ENCODE measurements at places on chromosomes 2 and 18. TPM values are rescaled to one million over a fixed set of nuclear protein-coding genes. Genes with fewer than 3 reads are reported as not detected.

GRCh38 chr18:8942021-8942908, 160.2 kb upstream of the NDUFV2 start:
- no peak for DNase-seq
- H3K4me1 ChIP-seq = no peaks in the 10 kb centered on the region
- no peak overlapping the region for H3K27ac ChIP-seq
- H3K27me3 ChIP-seq = no peaks in the 10 kb centered on the region
- no peak overlapping the region for H3K4me3 ChIP-seq

DNA sequence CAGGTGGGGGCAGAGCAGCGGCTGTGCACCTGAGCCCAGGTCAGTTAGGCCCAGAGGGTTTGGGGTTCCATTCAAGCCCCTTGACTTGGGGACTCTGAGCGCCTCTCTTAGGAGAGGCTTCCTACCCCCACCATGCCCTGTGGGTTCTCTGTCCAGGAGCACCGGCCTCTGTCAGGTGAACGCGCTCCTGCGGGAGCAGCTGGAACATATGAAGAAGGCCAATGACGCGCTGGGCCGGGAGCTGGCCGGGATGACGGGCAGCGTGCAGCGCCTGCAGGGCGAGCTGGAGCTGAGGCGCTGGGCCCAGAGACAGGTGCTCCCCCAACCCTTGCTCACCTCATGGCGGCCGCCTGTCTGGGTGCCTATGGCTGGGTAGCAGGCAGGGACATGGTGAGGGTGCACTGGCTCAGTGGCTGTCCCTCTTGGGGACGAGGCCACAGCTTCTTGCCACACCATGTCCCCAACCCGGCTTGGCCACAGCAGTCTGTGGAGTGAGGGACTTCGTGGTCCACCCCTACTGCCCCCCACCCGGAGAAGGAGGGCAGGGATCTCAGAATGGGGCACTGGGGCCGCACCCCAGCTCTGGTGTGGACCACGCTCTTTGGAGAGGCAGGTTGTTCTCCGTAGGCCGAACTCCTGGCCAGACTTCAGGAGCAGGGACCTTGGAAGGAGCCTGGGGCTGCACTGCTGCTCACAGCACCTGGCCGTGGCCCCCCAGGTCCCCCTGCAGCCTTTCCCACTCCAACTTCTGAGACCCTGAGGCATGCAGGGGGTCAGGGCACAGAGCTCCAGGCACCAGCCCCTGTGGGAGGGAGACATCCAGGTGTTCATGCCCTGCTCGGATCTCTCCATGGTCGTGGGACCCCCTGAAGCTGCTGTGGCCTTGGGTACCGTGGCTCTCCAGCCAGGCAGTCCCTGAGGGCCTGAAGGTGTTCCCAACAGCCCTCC, 19.7 kb downstream of the CROCC2 start:
- H3K27me3 ChIP-seq = no peaks in the 10 kb centered on the region
- no peak for DNase-seq
- no peaks in the 10 kb centered on the region for H3K36me3 ChIP-seq
- no peak overlapping the region for H3K4me3 ChIP-seq

DNA sequence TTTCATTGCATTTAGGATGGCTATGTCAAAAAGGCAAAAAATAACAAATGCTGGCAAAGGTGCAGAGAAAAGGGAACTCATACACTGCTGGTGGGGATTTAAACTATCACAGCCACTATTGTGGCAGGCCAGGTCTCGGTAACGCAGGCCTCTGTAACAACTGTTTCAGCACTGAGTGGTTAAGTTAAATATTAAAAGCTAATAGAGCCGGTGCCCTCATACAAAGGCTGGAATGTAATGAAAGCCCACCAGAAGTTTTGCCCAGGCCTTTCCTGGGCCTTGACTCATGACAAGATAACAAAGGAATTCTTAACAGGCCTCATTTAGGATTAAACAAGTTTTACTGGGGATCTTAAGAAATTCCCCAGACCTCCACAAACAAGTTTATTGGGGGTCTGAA, 10.7 kb downstream of the MERTK start:
- H3K4me1 ChIP-seq = peaks cover 11% of the 10 kb centered on the region
- no peak overlapping the region for H3K4me3 ChIP-seq
- no peaks in the 10 kb centered on the region for H3K36me3 ChIP-seq
- DNase-seq = no peak
- H3K27me3 ChIP-seq = peaks cover 2% of the 10 kb centered on the region

DNA sequence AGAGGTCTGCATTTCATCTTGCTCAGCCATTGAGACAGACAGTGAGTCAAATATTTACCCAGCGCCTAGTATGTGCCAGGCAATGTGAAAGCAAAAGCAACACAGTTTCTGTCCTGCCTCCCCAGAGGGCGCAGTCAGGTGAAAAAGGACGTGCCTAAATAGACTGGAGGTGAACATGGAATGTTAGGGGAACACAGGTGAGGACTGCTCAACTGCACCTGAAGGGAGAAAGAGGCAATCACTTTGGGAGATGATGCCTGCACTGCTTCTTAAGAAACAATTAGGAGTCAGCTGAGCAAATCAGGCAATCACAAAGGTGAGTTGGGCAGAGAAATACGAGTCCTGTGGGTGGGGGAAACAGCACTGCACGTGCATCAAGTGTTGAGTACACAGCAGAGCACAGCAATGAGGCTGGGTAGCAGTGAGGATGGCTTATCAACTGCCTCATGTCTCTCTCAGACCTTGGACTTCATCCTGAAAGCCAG, 218.3 kb upstream of the SMAD7 start:
- H3K4me1 ChIP-seq = peaks cover 43% of the 10 kb centered on the region
- no peak overlapping the region for H3K27ac ChIP-seq
- H3K27me3 ChIP-seq = peaks cover 2% of the 10 kb centered on the region
- H3K4me3 ChIP-seq = no peak overlapping the region
- peak; percentile 11 for DNase-seq

GRCh38 chr2:84785950-84786349, 94.9 kb downstream of the TRABD2A start:
- H3K27ac ChIP-seq = no peak overlapping the region
- no peak overlapping the region for H3K4me3 ChIP-seq
- no peaks in the 10 kb centered on the region for H3K27me3 ChIP-seq
- H3K4me1 ChIP-seq = peaks cover 41% of the 10 kb centered on the region
- H3K36me3 ChIP-seq = peaks cover 8% of the 10 kb centered on the region

- no peak overlapping the region for H3K4me3 ChIP-seq
- H3K36me3 ChIP-seq = no peaks in the 10 kb centered on the region
- DNase-seq = no peak
- no peaks in the 10 kb centered on the region for H3K4me1 ChIP-seq
Measured at GRCh38 chr2:160859096-160859495, 301.1 kb upstream of the TANK start.

The HRH4 gene
- total RNA-seq = 0.16 TPM

GRCh38 chr18:42185486-42185885, 230.5 kb downstream of the PIK3C3 start:
- H3K4me1 ChIP-seq = no peaks in the 10 kb centered on the region
- no peak overlapping the region for H3K27ac ChIP-seq
- H3K4me3 ChIP-seq = no peak overlapping the region

DNA sequence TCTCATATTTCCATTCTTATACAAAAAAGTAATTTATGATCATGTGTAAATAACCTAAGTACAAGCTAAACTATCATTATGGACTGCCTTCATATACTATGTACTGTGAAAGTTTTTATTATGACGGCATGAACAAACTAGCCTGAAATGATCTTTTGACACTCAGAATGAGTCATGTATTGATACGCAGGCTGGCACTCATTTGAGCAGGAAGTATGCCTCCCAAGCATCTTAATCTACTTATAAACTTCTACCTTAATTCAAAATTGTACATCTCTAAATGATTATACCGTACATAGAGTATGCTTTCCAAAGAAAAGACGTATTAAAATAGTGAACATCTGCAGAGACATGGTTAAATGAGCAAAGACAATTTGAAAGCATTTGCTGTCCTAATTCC, 207.1 kb upstream of the SPOPL start:
- no peak for DNase-seq
- H3K27me3 ChIP-seq = no peaks in the 10 kb centered on the region
- no peak overlapping the region for H3K27ac ChIP-seq
- no peak overlapping the region for H3K4me3 ChIP-seq
- no peaks in the 10 kb centered on the region for H3K36me3 ChIP-seq

The MC2R gene
- not detected for total RNA-seq

The CFAP221 gene
- not detected for total RNA-seq

GRCh38 chr2:33583194-33583938, 15.7 kb downstream of the FAM98A start:
- H3K4me1 ChIP-seq = peaks cover 19% of the 10 kb centered on the region
- no peak overlapping the region for H3K27ac ChIP-seq
- H3K4me3 ChIP-seq = no peak overlapping the region
- H3K27me3 ChIP-seq = no peaks in the 10 kb centered on the region
- peaks cover 49% of the 10 kb centered on the region for H3K36me3 ChIP-seq

GRCh38 chr2:214322662-214323061, 88.2 kb upstream of the VWC2L start:
- no peaks in the 10 kb centered on the region for H3K36me3 ChIP-seq
- DNase-seq = no peak
- no peaks in the 10 kb centered on the region for H3K27me3 ChIP-seq
- H3K27ac ChIP-seq = no peak overlapping the region

DNA sequence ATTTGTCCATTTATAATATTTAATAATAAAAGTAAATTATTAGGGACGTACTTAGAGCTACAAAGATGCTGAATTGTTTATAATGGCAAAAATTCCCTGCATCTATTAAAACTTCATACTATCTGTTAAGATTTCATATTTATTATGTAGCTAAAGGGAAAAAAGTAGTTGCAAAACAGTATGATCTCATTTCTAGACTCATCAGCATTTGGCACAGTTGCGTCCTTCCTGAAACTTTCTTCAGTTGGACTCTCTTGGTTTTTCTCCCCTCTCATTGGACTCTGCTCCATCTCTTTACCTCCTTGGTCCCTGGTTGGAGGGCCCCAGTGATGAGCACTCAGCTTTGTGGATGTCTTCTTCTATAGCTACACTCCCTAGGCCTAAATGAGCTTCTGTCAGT, 99.6 kb downstream of the TMEM247 start:
- no peak overlapping the region for H3K27ac ChIP-seq
- H3K4me1 ChIP-seq = no peaks in the 10 kb centered on the region
- DNase-seq = no peak
- peaks cover 18% of the 10 kb centered on the region for H3K36me3 ChIP-seq

DNA sequence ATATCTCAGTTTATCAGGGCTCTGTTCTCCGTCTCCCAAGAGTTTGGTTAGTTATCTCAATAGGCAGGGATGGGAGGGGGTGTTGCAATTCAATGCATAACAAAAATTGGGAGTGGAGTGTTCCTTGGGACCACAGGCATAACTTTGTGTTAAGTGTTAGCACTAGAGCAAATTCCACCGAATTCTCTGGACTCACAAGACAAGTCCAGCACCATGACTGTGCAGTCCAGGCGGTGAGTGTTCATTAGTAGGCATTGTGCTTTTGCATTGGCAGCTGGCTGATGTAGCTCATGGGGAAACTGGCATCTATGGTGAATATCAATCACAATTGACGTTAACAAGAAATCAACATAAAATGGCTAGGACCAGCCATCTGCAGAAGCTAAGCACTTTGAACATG, 79.0 kb upstream of the CABLES1 start:
- H3K27me3 ChIP-seq = peaks cover 32% of the 10 kb centered on the region
- no peak overlapping the region for H3K4me3 ChIP-seq
- no peak for DNase-seq
- H3K4me1 ChIP-seq = peaks cover 3% of the 10 kb centered on the region
- no peaks in the 10 kb centered on the region for H3K36me3 ChIP-seq
- H3K27ac ChIP-seq = no peak overlapping the region

- peaks cover 3% of the 10 kb centered on the region for H3K4me1 ChIP-seq
- H3K27me3 ChIP-seq = peaks cover 18% of the 10 kb centered on the region
- no peak overlapping the region for H3K27ac ChIP-seq
- H3K36me3 ChIP-seq = no peaks in the 10 kb centered on the region
- no peak for DNase-seq
- no peak overlapping the region for H3K4me3 ChIP-seq
Measured at GRCh38 chr2:38533180-38533579, 69.5 kb downstream of the HNRNPLL start.

- H3K27me3 ChIP-seq = no peaks in the 10 kb centered on the region
- H3K4me1 ChIP-seq = peaks cover 90% of the 10 kb centered on the region
- no peak for DNase-seq
- H3K36me3 ChIP-seq = peaks cover 41% of the 10 kb centered on the region
- peak overlapping the region; percentile 86 for H3K27ac ChIP-seq
Measured at GRCh38 chr2:105786231-105787230, 41.8 kb downstream of the NCK2 start.

- no peaks in the 10 kb centered on the region for H3K36me3 ChIP-seq
- peaks cover 1% of the 10 kb centered on the region for H3K27me3 ChIP-seq
- H3K27ac ChIP-seq = no peak overlapping the region
- no peak overlapping the region for H3K4me3 ChIP-seq
- H3K4me1 ChIP-seq = peaks cover 18% of the 10 kb centered on the region
- no peak for DNase-seq
Measured at GRCh38 chr18:49028091-49028490, 77.3 kb upstream of the SMAD7 start.

The IL36RN gene
- not detected for total RNA-seq

GRCh38 chr18:14978962-14979535, 231.1 kb downstream of the ANKRD30B start:
- H3K27me3 ChIP-seq = no peaks in the 10 kb centered on the region
- no peak overlapping the region for H3K4me3 ChIP-seq
- DNase-seq = no peak
- no peak overlapping the region for H3K27ac ChIP-seq
- H3K4me1 ChIP-seq = no peaks in the 10 kb centered on the region

The STARD6 gene
- total RNA-seq = not detected

GRCh38 chr2:10277293-10278028, 25.2 kb upstream of the HPCAL1 start:
- no peak overlapping the region for H3K27ac ChIP-seq
- DNase-seq = no peak
- H3K36me3 ChIP-seq = no peaks in the 10 kb centered on the region

DNA sequence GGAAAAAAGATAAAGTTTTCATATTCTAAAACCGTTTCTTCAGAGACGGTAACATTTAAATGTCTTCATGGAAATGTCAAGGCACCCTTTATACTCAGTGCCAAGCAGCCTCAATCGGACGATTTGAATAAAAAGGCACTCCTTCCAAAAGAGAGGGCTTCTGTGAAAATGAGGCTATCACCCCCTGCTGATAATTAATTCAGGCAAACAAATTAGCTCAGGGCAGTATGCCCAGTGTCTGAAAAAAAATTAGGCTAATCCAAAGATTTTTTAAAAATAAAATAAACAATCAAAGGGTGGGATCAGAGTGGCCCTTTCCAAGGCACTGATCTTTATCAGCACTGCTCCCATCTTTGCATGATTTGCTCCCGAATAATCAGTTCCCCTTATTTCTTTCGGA, 151.0 kb upstream of the PID1 start:
- H3K27me3 ChIP-seq = no peaks in the 10 kb centered on the region
- no peaks in the 10 kb centered on the region for H3K36me3 ChIP-seq
- H3K4me3 ChIP-seq = no peak overlapping the region
- no peak overlapping the region for H3K27ac ChIP-seq
- no peaks in the 10 kb centered on the region for H3K4me1 ChIP-seq
